H54 (cell line): ENCODE measurements at places on chromosomes 11 and 22.

DNA sequence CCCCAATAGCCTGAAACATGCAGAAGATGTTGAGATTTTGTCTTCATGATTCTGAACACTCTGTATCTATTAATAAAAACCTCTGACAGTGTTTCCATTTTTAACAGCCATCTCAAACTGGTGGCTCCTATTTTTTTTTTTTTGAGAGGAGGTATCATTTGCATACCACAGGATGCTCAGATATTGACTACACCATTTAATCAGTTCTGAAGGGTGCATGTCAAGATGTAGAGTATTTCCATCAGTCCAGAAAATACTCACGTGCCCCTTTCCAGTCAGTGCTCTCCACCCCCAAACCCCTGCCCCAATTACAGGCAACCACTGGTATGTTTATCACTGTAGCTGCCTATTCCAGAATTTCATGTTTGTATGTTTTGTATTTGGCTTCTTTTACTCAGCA, 85.3 kb upstream of the SORL1-AS1 start:
- no peak for DNase-seq

- DNase-seq = peak; percentile 29
Observed at GRCh38 chr11:59158206-59159068, 13.5 kb upstream of the DTX4 start.

DNA sequence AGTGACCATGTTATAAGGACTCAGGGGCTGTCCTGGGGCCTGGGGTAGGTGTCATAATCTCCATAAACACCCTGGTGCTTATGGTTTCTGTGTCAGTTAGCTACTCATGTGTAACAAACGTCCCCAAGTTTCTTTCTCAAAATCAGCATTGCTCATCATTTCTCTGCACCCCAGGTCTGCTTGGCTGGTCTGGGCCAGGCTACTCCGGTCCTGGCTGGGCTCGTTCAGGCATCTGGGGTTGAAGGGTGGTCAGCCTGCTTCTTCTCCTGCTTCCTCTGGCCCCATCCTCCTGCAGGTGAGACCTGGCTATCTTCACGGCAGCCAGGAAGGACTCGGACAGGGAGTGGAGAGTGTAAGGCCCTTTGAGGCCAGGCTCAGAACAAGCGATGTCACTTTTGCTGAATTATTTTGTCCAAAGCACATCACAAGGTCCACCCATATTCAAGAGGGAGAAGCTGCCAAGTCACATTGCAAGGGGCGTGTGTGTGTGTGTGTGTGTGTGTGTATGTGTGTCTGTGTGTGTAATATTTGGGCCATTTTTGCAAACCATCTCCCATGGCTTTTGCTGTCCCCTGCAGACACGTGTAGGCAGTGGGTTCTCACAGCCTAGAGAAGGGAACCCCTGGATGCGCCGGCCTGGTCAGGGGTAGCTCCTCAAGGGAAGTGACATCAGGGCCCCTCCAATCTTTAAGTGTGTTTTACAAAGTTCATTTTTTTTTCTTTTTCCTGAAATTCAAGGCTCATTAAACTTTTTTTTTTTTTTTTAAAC, 535.8 kb downstream of the TBC1D22A start:
- no peak for DNase-seq

GRCh38 chr11:10942620-10943019, 84.8 kb upstream of the ZBED5 start:
- DNase-seq = no peak

DNA sequence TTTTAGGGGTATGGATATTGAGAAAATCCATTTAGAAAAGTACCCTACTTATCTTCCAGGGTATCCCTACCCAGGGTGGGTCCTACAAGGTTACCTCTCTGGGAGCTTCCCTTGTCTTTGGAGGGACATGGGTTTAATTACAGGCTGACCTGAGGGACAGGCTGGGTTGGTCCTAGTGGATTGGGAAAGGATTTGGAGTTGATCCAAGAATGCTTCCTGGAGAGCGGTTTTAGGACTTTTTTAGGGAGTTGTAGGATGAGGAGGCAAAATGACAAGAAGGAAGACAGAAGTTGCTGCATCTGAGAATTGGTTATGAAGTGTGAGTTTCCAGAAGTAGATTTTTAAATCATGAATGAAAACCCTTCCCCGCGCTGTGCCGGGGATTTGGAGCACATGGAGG, 61.8 kb upstream of the CRTAM start:
- DNase-seq = no peak

DNA sequence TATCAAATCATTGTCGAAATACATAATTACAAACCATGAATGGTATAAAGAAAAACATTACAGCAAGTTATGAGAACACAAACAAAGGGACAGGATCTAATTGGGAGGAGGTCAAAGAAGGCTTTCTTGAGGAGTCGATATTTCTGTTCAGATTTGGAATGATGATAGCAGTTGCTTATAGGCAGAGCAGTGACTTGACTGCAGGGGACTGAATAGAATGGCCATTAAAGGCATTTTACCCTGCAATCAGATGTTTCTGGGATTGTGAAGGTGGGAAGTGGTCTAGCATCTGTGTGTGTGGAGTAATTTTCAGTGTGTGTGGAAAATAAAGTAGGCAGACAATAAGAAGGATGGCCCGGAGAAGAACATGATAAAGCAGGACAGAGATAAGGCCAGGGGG, 41.0 kb downstream of the BLID start:
- DNase-seq = no peak

DNA sequence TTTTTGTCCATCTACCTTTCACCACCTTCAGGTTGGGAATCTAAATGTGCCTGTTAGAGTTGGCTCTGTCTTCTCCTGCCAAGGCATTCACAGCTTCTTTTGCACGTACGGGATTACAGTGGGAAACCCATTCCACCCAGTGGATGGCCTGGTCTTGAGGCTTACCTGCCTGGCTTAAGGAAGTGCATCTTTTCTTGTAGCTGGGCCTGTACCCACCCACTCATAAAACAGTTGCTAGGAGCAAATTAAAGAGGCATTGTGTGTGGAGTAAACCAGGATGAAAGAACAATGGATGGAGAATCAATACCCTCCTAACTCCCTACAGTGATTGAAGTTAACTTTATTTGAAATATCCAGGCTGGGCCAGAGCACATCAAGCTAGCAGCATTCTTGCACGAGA, 71.6 kb downstream of the TEAD1 start:
- DNase-seq = no peak

DNA sequence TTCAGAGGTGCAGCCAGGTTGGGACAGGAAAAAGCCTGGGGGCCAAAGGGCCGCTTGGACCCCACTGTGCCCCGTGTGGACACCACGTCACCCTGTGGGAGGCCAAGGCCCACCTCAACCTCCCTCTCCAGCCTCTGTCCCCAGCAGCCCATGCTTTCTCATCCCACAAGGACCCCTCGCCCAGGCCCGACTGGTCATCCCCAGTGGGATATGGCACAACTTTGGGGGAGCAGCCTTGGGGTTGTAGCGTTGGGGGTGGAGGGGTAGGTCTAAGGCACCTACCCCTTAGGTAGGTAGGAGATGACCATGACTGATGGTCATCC, 44.0 kb downstream of the IGF2 start:
- no peak for DNase-seq

DNA sequence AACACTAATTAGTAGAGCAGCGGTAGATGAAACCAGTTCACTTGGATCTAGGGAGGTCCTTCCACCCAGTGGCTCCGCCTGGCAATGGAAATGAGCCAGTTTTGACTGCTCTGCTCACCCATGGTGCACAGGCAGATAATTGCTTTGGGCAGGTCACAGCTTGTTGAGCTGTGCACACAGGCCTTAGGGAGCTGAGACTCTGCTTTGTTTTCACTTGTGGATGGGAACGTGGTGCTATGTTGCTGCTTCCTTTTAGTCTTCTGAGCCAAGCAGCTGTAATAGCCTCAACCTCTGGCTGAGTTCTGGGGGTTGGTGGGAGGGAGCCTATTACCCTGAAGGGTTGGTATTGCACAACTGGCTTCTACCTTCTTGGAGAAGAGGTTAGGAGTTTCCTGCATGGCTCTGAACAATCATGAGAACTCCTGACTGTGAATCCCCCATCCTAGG, 262.3 kb upstream of the MTNR1B start:
- no peak for DNase-seq

DNA sequence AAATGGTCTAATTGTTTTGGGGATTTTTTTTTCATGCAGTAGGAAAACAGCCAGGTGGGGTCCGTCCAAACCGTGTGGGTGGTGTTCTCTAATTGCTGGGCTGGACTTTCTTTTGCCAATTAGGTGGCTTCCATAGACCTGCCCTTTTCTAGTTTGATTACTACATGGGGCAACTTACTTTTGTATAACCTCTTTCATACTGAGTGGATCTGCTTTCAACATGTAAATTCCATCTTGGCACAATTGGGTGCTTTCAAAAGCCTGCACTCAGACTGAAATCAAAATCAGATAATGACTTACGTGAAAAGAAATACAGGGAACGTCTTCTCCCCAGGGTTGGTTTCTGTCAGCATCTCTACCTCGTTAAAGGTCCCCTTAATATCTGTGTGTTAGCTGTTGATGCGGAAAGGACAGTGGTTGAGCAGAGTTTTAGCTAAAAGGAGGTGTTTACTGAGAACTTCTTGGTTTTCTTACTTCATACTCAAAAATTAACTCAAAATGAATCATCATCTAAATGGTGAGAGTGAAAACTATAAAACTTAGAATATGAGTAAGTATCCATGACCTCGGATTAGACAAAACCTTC, 72.1 kb downstream of the BARX2 start:
- DNase-seq = no peak

DNA sequence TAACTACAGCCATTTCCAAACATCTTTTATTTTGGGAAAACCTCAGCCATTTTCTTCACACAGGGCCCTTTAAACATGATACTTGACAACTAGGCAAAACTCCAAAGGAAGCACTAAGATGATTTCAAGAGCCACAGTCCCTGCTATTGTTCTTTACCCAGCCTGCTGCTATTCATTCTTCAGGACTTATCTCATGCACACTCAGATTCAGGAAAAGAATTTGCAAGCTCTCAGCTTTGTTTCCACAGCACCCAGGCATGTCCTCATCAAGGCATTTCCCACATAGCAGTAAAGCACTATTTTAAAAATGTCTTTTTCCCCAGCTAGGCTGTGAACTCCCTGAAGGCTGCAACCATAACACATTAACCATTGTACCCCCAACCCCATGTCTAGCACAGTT, 609.3 kb upstream of the CCDC90B start:
- no peak for DNase-seq

GRCh38 chr11:2584434-2584811, 115.4 kb downstream of the KCNQ1OT1 start:
- no peak for DNase-seq

- DNase-seq = peak; percentile 83
Observed at GRCh38 chr11:3000032-3000961, 8.2 kb upstream of the NAP1L4 start.

DNA sequence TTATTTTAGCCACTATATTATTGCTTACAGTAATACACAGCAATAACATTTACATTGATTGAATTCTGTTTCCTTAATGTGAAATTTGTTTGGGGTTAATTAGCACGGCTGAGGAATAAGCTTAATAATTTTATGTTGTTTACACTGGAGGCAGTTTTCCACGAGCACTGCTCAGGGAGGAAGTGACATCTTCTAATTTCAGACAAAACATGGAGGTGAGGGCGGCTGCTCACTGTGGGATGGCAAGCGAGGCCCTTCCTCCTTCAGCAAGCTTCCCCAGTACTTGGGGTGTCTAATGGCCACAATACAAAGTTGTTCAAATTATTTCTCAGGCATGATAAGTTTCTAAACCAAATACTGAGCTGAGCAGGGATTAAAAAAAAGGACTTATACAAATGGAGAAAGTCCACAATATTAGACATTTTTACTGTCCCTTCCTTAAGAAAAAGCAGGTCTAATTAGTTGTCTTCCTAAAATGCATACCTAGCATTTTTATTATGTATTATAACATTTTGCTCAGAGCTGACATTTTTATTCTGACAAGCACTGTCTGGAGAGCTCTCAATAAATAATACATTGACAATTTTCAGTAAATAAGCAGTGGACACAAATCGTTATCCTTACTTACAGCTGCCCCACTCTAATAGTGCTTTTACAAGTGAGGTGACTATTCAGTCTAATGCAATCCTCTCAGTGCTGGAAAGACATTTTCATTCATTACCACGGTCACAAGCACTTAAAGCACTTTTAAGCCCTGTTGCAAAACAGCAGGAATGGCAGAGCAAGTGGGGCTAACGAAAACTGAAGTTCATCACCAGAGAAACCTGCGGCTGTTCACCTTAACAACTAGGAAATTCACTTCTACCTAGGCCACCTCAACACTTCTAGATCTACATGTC, 56.2 kb downstream of the SOX6 start:
- no peak for DNase-seq

GRCh38 chr11:134565343-134565891, 153.4 kb upstream of the B3GAT1 start:
- no peak for DNase-seq

- no peak for DNase-seq
Observed at GRCh38 chr11:96273507-96273906, 69.5 kb downstream of the MAML2 start.

DNA sequence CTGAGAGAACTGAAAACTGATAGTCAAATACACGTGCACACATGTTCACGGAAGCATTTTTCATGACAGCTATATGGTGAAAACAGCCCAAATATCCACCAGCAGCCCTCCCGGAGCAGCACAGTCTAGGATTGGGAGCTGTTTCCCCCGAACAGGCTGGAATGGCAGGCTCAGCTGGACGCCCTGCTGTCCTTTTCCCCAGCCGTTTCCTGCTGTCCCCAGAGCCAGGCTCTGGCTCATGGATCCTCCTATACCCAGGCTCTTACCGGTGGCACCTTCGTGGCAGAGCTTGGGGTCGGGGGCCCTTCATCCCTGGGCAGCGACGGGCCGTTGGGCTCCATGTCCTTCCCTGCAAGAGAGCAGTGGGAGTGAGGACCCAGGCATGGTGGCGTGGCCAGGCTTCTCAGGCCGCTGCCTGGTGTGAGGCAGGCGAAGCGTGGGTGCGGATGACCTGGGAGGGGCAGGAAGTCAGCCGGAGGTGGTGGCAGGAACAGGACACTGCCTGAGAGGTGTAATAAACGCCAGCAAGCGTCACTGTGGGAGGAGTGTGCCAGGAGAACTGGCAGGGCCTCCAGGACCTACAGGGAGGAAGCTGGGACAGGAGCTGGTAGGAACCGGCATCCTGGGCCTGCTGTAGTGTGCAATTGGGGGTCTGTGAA, 38.8 kb downstream of the OSBPL5 start:
- no peak for DNase-seq

GRCh38 chr11:46277313-46277621, 195 bp upstream of the CREB3L1 start:
- peak; percentile 86 for DNase-seq

- DNase-seq = no peak
Observed at GRCh38 chr11:70049045-70049444, 29.1 kb upstream of the ANO1 start.

DNA sequence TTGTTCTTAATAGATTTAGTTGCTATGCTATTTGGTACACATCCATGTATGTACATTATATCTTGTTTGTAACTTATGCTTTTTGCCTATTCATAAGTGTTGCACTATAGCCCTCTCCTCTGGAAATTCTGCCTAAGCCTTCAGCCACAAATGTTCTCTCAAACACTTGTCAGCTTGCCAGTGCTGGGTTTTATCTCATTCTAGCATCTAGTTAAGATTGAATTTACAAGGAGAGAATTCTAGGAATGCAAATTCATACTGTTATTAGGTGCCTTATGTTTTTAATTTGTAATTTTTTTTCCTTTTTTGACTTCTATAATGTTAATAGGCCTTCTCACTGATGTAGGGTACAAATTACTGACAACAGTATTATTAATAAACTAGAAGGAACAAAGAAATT, 14.6 kb upstream of the CTSC start:
- DNase-seq = no peak

- no peak for DNase-seq
Observed at GRCh38 chr22:24519496-24519895, 24.4 kb downstream of the UPB1 start.
